Stimulated activated CD4-positive, alpha-beta T cell treated with anti-CD3 and anti-CD28 coated beads, Interleukin-4, amount 100 ng/mL, for 4 hours (primary cell): ENCODE measurements at places on chromosomes 7 and 10.
A peak's percentile ranks its signal among the peaks of the same experiment; 100 is the strongest.

GRCh38 chr10:5975641-5976473 is 1.5 kb downstream of the IL15RA start:
- peak; percentile 68 for DNase-seq

DNA sequence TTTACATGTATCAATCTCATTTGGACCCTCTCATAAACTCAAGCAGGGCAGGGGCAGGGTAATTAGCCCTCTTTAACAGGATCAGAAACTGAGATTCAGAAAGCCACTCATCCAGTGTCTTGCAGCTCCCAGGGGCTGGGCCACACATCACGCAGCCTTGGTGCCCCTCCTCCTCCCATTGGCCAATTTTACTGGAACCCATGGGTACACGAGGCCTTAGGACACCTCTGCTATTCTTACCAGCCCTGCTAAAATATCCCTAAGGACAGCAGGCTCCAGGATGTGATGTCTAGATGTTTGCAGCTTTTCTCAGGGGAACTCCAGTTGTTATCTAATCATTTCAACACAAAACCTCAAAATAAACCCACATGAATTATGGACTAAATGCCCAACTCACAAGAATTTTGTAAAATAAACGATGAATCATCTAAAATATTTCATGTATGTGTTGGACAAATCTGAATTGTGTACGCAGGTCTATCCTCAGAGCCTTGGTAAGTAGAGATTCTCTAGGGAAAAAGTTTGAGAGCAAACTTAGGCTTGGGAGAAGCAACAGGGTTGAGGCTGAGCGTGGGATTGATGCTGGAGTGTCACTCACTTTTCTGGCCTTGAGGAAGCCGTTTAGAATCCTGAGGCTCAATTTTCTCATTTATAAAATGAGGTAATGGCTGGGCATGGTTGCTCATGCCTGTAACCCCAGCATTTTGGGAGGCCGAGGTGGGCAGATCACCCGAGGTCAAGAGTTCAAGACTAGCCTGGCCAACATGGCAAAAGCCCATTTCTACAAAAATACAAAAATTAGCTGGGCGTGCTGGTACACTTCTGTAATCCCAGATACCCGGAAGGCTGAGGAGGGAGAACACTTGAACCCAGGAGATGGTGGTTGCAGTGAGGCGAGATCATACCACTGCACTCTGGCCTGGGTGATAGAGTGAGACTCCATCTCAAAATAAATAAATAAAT is 69.7 kb upstream of the TNS3 start:
- no peak for DNase-seq

- DNase-seq: no peak
These were observed 22.5 kb downstream of the SYPL1 start for GRCh38 chr7:106089647-106090046.

DNA sequence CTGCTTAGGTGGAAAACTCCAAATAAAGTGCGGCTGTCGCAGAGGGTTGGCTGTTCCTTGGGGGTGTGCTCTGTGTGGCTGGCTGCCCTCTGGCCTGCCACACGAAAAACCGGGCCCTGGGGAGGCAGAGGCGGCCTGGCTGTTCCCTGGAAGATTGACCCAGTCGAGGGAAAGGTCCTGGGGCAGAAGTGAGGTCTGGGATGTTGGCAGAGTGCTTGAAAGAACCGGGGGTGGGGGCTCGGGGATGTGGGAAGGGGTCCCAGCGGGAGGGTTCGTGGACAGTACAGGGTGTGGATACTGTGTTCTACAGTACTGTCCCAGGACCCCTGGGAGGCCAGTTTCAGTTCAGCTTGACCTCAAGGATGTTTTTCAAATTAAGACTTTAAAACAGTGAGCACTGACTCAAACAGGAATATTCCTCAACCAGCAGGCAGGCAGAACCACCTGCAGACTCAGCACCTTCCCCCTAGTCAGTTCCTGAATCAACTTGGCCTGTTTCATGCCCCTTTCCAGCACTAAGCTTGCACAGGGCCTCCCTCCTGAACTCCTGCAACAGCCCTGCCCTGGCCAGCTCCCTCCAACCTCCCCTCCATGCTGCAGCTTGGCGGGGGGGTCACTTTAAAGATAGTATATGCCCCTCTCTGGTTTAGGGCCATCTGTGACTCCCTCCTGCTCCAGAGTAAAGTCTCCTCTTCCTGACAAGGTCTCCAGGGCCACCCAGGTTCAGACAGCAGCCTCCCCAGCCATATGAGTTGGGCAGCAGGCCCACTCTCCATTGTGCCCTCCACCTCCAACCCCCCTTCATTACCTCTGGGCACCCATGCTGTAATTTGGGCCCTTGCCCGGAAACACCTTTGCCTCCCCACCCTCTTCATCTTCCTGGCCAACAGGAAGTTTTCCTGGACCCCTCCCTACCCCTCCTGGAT is 3.2 kb upstream of the ATP6V1F start:
- no peak for DNase-seq

DNA sequence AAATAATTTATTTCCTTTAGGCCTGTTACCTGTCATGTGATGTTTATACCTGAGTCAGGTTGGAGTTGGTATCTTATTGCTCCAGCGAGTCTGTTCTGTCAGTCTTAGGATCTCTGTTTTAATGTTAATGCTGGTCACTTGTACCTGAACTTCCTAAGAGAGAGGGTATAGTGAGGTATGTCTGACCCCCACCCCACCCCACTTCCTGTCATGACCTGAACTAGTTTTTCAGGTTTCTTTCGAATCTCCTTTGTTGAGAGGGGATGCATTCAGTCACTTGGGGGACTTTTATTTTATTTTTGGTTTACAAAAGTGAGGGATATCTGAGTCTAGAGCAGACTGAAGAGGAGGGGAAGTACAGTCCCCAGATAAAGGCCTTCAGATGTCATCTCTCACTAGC is 769.0 kb upstream of the COBL start:
- no peak for DNase-seq

DNA sequence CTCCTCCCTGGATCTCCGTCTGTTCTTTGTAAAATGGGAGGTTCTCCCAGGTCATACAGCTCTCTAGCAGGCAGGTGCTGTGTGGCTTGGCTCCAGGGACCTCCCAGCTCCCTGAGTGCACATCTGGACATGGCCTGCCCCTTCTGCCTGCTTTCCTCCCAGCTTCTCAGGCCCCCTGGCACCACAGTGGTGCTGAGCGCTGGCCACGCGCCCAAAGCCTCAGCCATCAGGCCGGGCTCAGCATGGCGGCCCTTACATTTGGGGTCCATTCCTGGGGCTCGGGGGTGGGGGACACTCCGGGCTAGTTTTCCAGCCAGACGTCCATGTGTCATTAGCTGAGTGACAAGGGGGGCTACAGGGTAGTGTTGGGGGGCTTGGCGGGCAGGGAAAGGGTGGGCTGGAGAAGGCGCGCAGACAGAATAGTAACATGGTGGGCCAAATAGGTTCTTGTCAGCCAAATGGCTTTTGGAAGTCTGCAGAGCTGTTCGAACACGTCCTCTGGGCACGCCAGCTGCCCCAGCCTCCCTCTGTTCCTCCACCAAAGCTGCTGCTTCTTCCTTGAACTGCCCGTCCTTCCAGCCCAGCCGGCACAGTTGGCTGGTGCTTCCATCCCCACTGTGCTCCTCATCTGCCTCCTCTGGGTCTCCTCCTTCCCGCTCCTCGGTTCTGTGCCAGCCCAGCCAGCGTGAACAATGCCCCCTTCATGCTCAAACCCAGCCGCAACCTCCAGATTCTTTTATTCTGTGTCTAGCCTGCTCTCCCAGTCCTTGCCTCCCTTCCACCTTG is 65.9 kb downstream of the GOLGA7B start:
- DNase-seq: no peak

- DNase-seq: no peak
These were observed 193.8 kb downstream of the IMMP2L start for GRCh38 chr7:111368381-111369065.

DNA sequence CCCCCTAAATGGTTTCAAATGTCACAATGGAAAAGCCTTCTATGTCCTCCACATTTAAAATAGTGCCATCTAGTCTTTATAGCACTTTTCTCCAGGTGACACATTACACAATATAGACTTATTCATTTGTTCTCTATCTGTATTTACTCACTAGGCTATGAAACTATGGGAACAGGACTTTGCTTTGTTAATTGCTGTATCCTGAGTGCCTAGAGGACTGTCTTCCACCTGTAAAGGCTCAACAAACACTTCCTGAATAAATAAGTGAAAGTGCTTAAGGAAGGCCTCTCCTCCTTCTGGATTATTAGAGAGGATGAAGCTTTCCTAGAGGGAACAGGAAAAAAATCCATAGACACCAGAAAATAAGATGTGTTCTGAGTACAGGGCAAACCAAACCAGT is 397.6 kb upstream of the LRRN3 start:
- DNase-seq: no peak

DNA sequence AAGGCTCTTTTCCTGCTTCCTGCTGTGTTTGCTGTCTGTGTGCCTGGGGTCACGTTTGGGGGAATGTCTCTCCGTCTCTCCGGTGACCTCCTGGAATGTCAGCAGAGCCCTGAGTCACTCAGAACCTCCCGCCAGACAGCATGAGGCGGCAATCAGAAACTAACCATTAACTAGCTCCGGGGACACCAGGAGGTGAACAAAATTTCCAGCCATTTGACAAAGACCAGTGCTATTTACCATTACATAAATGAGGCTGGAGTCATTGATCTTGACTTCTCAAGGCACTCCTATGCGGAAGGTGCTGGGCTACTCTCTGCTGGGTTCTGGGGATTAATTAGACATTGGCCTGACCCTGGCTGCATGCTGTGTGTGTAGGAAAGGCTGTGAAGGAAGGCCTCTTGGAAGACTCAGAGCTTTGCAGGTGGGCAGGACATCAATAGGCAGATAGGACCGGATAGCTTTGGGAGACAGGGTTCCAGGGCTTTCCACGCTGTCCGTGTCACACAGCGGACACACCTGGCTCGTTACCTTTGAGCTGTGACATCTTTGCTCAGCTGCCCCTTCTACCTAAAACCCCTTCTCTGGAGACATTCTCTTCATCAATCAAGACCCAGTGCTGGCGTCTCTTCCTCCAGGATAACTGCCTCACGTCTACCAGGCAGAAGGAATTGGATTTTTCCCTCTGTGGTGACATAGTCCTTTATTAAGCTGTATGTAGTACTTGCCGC is 77.0 kb downstream of the PFKFB3 start:
- no peak for DNase-seq

- DNase-seq: no peak
These were observed 361.0 kb downstream of the PHTF2 start for GRCh38 chr7:78159545-78159944.

GRCh38 chr7:38432671-38433070 is 159.2 kb upstream of the TARP start:
- DNase-seq: no peak

DNA sequence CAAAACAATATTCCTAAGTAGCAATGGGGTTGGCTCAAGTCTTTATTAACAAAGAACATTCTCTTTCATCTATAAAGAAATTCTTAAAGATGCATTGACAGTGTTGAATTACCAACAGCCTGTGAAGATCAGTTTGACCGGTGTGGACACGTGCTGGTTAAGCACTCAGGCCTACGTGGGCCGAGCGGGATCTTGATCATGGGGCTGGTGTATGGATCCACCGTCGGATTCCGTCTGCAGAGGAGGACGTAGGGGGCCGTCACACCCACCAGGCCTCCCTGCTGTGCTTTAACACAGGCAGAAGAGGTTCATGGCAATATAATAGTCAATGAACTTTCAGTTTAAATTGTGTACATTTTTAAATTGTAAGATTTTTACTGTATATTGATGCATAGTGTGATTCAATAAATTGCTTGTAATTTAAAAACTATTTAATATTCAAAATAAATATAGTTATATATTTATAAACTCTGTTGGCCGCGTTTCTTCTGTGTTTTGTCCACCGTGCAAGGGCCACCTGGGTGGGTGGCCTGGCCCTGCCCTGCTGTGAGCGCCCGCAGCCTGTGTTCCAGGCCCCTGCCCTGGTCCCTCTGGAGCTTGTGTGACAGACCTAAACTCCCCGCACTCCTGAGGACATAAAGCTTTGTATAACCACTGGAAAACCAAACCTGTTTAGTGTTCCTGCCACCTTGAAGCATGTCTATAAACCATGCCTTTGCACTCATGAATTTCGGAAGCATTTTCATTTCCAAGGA is 1.9 kb upstream of the BHLHA15 start:
- DNase-seq: no peak

DNA sequence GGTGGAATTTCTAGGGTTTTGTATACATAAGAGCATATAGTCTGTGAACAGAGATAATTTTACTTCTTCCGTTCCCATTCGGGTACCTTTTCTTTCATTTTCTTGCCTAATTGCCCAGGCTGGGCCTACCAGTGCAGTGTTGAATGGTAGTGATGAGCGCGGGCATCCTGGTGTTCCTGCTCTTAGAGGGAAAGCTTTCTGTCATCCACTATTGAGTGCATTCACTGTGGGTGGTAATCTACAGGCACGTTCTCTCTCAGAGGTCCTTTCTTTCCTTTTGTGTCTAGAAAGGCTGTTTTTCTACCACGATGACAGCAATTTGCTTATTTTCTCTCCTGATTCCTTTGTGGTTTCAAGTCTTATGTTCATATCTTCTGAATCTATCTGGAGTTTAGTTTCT is 65.0 kb downstream of the INPP5A start:
- no peak for DNase-seq

GRCh38 chr7:69682518-69682917 is 84.2 kb downstream of the AUTS2 start:
- no peak for DNase-seq

- DNase-seq: no peak
These were observed 170.1 kb upstream of the SEMA3A start for GRCh38 chr7:84364708-84365107.

GRCh38 chr10:99630991-99631390 is 10.8 kb upstream of the SLC25A28 start:
- no peak for DNase-seq

DNA sequence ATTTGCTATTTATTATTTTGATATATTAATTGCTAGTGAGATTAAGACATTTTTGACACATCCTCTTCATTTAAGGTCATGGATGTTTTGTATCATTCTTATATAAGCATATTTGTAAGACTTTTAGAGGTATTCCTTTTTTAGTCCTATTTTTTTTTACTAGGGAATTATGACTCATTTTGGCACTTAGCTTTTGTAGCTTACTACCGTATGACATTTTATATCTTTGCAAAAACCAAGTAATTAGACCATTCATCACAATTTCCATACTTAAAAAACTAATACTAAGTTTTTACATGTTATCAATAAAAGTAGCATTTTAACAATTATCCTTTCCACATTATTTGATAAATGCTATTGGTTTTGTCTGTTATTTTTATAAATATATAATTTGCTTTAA is 41.6 kb downstream of the BMPR1A start:
- no peak for DNase-seq

- no peak for DNase-seq
These were observed 323.3 kb upstream of the KAT6B start for GRCh38 chr10:74502963-74503608.

- no peak for DNase-seq
These were observed 5.2 kb downstream of the PSMG3 start for GRCh38 chr7:1564603-1565022.
